ENCODE measurements at places on chromosomes 4 and X.

- peak; percentile 57 for DNase-seq
Measured at GRCh38 chr4:9971711-9972110, 49.6 kb downstream of the SLC2A9 start.

- no peak for DNase-seq
Measured at GRCh38 chr4:2057382-2058065, 1.6 kb upstream of the NAT8L start.

DNA sequence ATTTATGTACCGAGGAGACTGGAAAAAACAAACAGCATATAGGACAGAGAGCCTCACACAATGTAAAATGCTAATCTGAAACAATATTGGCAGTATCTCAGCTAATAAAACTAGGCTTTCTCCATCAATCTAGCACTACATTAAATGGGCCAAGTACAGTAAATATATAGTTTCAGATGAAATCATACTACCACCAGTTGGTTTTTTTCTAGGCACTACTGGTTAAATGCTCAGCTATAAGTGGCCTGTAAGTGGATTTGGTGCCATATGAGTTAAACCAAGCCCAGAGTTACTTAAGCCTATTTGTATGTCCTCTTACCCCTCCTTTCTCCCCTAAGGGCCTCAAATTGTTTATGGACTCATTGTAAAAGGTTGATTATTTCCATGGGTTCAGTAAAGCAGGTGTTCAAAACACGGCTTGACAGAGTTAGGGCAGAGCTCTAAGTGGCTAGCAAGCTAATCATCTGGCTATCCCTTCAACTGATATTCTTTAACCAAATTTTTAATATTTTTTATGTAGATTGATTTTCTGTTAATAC is 57.5 kb downstream of the FAM13A start:
- peak; percentile 41 for DNase-seq

DNA sequence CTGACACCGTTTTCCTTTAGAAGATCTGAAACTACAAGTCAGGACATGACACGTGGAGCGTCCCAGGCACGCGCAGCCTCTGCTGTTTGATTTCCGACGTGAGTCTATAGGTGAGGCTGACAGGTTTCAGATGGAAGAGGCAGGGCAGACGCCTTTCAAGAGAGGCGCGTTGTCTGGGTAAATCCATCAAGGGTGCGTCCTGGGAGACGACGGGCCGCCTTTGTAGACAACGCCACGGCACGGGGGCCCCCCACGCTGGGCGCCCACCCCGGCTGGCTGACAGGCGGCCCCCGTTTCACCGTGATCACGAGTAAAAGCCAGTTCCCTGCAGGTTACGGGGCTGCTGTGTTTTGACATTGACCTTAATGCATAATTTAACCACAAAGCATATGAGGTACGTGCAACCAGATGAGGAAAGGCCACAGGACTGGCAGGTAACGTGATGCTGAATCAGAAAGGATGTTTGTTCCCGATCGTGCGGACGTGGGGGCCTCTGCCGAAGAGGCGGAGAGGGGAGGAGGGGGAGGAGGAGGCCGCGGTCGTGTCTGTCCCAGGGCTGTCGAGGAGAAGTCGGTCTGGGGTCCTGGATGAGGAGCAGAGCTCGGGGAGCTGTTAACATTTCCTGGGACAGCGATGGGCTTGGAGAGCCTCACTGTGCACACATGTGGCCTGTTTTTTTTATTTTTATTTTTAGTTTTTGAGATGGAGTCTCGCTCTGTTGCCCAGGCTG is 51.1 kb upstream of the PPP2R3B start:
- no peak for DNase-seq

DNA sequence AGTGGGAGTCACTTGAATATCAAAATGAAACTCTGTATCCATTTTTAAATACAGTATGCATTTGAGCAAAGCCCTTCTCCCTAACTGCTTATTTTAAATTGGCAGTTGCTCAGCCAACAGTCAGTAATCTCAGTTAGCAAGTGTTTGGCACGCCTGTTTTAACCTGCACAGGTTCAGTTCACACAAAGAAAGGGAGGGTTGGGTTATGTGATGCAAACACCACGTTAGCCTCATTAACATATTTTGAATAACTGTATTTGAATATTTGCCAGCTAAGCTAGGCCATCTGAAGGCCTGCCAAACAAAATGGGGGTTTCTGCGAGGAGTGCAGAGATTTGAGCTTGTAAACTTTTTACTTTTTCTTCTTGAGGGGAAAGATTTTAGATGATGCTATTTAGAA is 19.8 kb downstream of the GAB1 start:
- DNase-seq = peak; percentile 65

- DNase-seq = no peak
Measured at GRCh38 chrX:9997041-9997440, 29.9 kb downstream of the CLDN34 start.

DNA sequence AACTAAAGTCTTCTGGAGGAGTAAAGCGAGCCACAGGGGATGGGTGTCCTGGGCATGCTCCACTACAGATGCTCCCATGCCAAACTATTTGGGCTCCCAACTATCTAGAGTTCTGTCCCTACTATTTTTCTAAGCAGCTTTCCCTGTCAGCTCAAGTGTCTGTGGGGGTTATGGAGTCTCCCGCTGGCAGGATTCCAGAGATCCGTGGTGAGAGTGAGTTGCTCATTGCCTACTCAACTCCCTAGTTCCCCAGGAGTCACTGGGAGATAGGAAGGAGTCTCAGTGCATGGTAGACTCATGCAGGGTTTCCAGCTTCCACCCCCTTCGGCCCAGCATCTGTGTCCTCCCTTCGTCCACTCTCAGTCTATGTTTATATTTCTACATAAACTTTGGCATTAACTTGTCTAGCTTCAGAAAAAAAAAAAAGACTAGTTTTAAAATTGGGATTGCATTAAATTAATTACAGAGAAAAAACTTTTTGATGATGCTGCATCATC is 55.1 kb upstream of the INPP4B start:
- no peak for DNase-seq

DNA sequence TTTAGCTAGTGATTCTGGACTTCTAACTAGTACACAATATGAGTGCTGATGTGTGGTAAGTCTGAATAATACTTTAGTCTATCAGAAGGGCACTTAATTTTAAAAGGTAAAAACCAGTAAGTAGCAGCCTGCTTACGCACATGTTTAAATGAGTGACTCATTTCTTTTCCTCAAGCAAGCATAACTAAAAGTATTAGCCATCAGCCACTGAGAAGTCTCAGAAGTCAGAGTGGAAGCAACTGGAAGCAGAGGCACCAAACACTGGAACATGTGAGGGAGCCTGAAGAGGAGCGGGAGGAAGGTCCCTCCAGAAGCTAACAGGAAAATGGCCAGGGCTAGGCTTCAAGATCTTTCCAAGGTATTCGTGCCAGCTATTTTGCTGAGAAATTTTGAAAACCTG is 257.7 kb downstream of the RAPGEF2 start:
- DNase-seq = no peak

DNA sequence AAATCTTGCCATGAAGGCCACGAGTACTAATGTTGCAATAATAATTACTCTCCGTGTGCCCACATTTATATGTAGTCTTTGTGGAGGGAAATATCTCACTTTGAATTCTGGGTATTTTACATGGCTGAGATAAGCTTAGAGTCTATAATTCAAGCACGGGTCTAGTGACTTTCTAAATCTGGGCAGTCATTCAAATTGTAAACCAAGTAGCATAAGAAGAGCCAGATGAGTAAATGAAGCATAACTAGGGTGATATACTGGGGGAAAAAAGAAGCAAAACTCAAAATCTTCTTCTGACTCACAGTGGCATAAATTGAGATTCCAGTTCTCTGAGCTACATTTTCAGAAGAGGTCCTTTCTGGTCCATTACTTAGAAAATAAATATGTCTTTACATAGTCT is 53.0 kb downstream of the MAPK10 start:
- DNase-seq = no peak

DNA sequence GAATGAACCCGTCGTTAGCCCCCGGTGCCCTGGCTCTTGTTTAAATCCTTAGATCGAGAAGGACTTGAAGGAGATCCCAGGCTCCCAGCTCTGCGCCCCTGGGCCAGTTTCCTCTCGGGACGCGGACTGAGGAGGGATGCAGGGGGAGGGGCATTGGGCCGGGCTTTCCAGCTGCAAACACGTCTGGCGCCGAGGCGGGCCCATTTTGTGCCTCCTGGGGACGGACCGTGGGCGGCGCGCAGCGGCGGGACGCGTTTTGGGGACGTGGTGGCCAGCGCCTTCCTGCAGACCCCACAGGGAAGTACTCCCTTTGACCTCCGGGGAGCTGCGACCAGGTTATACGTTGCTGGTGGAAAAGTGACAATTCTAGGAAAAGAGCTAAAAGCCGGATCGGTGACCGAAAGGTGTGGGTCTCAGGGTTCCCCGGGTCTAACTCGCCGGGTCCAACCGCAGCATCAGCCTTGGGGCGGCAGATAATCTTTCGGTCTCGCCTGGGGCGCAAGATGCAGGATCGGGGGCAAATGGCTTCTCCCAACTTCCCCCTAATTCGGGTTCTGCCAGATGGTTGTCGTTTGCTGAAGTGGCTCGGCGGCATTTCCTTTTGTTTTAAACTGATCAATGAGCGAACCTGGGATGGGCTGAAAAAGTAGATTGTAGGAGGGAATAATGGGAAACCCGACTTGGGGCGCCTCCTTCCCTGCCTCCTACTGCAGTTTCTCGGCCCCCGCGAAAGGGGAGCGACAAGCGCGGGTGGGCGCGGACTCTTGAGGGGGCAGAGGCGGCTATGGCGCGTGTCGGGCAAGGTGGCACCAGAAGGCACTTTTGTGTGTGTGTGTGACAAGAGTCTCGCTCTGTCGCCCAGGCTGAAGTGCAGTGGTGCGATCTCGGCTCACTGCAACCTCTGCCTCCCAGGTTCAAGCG is 2.9 kb downstream of the PDGFRA start:
- no peak for DNase-seq

- no peak for DNase-seq
Measured at GRCh38 chr4:179586460-179586859, 2144.2 kb upstream of the AGA start.

- DNase-seq = no peak
Measured at GRCh38 chr4:107977966-107978705, 11.6 kb upstream of the HADH start.

- no peak for DNase-seq
Measured at GRCh38 chr4:10085828-10086505, 30.6 kb downstream of the WDR1 start.

GRCh38 chrX:12972243-12972642 is 2.7 kb upstream of the TMSB4X start:
- DNase-seq = no peak

DNA sequence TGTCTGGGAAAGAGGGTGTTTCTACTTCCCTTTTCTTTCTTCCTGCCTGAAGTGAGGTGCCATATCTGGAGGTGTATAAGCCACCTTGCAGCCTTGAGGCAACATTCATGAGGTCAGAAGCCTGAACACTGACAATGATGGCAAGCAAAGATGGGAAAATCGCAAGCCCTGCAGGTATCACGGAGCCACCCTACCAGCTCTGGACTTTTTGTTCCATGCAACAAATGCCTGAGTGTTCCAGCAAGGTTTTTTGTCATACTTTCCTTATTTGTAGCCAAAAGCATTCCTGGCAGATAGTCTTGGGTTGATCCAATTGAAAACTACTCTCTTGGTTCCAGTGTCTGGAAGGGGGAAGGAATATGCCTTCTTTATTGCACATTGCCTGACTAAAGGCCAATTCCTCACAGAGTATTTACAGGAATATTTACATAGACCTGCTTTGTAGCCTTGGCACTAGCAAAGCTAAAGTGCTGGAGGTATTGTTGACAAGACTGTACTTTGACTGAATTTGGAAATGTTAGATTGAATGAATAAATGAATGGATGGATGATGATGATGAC is 14.4 kb upstream of the SOD3 start:
- DNase-seq = no peak

DNA sequence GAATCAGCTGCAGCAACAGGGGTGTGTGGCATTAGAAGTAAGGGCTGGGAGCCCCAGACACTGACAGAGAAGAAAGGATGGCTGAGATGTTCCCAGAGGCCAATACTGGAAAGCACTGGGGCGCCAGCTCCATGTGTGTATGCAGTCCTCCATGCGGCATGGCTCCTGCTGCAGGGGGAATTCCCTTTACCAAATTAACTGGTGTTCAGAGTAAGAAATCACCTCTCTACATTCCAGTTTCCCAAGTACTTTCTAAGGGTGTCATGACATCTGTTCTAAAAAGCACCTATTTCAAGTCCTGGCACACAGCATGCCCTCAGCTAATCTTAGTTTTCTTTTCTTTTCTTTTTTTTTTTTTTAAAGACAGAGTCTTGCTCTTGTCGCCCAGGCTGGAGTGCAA is 98.0 kb downstream of the MAML3 start:
- DNase-seq = no peak

DNA sequence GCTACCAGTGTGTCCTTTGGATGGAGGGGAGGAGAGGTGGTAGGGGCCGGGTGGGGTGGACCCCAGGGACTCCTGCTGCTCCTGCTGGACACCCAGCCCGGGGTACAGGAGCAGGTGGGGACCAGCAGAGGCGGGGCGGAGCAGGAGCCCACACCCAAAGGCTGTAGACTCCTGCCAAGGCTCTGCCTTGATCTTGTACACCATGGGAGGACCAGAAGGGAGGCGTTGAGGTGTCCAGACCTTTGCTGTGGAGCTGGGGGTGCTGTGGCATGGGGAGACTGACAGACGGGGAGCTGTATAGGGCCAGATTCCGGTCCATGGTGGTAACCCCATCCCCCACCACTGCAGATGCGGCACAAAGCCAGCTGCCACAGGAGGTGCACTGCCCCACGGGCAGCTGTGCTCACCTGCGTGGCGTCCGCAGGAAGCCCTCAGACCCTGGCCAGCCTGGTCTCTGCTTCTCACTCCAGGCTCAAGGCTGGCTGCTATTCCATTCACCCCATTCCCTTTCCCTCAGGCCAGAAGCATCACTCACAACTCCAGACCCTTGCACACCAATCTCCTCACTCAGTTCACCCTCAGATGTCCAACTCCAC is 5.0 kb upstream of the SLC26A1 start:
- DNase-seq = no peak

DNA sequence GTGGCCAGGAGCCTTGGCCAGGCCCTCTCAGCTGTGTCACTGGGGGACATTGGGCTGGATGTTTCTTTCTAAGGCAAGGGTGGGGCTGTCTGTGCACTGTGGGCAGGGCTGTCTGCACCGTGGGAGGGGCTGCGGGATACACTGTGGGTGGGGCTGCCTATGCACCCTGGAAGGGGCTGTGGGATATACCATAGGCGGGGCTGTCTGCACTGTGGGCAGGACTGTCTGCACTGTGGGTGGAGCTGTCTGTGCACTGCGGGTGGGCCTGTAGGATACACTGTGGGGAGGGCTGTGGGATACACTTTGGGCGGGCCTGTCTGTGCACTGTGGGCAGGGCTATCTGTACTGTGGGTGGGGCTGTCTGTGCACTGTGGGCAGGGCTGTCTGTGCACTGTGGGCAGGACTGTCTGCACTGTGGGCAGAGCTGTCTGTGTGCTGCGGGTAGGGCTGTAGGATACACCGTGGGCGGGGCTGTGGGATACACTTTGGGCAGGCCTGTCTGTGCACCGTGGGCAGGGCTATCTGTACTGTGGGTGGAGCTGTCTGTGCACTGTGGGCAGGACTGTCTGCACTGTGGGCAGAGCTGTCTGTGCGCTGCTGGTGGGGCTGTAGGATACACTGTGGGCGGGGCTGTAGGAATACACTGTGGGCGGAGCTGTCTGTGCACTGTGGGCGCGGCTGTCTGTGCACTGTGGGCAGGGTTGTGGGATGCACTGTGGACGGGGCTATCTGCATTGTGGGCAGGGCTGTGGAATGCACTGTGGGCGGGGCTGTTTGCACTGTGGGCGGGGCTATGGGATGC is 31.1 kb downstream of the ACOX3 start:
- DNase-seq = no peak

- DNase-seq = no peak
Measured at GRCh38 chrX:119692191-119693039, 553 bp downstream of the SEPTIN6 start.

Measured in NCI-H2081 treated with DMSO at 0.1 percent for 48 hours (cell line).